Kidney (tissue), 22 donors: ENCODE measurements at places on chromosomes 11 and 22. TPM values are rescaled to one million over a fixed set of nuclear protein-coding genes. Genes with fewer than 3 reads are reported as not detected.

APLNR gene
- polyA plus RNA-seq: 16.6 TPM

GRCh38 chr11:122734848-122735496, 79.5 kb downstream of the UBASH3B start:
- no peak for DNase-seq

DNA sequence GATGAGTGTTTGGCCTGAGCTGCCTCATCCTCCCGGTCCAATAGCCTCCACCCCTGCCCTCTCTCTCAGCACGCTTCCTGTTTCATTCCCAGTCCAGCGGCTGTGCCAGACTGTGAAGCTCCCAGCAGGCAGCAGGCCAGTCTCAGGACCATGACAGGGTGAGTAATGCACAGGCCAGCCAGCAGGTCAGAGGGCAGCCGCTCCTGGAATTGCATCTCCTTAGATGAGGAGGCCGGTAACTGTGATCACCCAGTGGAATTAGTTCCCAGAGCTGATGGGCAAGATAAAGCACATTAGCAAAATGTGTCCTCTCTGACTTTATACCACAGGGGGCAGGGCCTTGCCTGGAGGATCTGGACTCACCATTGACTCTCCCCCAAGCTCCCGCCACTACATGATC, 251.2 kb downstream of the ETS1 start:
- DNase-seq: peak; percentile 73

- DNase-seq: no peak
Observed at GRCh38 chr11:38060920-38061319, 1462.9 kb upstream of the RAG2 start.

- DNase-seq: no peak
Observed at GRCh38 chr11:66951135-66951534, 7.0 kb downstream of the PC start.

DNA sequence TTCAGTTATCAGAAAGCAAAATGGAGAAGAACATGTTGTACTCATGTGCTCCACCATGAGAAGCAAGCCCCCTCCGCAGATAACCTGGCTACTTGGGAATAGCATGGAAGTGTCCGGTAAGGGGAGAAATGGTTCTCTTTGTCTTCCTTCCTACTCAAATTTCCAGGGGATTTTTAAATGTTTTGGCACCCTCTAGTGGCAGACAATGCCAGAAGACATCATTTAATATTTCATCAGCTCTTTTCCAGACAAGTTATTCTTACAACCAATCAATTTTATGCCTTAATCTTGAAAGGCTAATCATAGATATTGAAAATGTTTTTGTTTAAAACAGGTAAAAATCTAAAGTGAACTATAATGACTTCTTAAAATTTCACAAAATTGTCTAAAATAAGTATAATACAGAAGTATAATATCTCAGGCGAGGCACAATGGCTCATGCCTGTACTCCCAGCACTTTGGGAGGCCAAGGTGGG, 15.7 kb downstream of the CRTAM start:
- DNase-seq: peak; percentile 90

DNA sequence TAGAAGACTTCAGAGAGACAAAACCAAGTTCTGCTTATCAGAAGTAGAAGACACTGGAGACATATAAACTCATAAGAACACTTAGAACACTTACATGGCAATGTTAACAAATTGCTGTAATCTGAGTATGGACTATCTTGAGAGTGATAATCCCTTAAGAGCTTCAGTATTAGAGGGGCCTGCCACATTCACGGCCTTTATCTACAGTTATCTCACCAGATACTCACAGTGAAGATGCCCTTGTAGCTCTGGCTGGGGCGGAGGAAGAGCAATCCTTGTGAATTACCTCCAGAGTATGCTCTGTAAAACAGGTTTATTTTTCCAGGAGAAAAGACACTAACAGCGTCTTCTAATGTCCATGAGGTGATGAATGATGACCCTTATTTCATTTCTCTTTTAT, 762.8 kb downstream of the FAM181B start:
- DNase-seq: no peak

DNA sequence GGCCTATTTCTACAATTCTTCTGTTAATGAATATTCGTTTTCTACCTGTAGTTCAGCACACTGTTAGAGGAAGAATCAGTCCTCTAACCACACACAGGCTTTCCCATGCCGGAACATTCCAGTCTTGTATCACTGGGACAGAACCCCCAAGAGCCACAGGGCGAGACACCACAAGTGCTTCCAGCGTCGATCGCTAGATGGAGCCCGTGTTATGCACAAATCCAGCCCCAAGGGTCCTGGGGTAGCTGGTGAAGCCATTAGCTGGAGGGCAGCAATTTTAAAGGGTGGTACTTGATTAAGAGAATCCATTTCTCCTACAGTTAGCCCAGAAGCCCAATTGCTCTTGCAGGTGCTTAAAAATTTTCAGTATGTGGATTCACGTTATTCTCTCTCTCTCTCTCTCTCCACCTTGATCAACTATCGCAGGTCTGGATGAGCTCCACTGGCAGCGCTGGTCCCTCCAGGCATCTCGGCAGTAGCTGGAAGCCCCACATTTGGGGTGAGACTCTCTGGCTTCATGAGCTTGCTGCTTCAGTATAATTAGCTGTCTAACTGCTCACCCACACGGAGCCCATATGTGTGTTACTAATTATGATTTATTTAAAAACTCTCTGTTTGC, 148.2 kb upstream of the SNX19 start:
- DNase-seq: peak; percentile 73

DNA sequence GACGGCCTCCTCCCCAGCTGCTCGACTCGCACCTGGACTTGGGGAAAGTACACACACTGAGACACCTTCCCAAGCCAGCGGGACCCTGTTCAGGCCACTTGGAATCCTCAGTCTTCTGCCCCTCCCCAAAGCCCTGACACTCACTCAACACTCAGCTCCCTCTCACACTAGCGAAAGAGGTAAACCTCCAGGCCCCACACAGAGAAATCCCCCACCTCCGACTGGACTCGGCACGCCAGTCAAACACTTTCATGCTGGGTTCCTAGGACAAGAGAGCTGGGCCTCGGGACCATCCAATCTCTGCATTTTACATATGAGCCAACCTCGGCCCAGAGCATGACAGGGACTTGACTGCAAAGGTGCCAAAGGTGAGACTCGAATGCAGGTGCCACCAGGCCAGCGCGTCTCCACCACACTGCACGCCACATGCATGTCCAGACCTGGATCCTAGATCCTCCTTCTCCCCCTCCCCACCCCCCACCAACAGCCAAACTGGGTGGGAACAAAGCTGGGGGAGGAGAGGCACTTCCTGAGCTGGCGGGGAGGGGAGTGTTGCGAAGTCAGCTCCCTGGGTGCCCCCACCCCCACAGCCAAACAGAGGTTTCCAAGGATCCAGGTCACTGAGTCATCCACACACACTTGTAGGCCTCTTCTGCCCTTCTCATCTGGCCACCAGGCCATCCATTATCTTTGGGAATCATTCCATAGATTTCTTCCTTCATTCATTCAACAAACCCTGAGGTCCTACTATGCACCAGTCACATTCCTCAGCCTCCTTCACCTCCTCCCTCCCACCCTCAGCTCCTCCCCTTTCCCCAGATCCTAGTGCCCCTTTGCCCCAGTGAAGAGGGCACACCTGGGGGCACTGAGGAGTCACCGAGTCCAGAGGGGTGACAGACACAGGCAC, 10.7 kb upstream of the CD5 start:
- DNase-seq: no peak

GRCh38 chr11:120432056-120433018, 79.2 kb upstream of the GRIK4 start:
- no peak for DNase-seq
